Activated naive CD4-positive, alpha-beta T cell treated with anti-CD3 and anti-CD28 coated beads for 36 hours (primary cell): ENCODE measurements at places on chromosomes 13 and 19.

GRCh38 chr13:25171170-25171516, 945 bp downstream of the AMER2 start:
- H3K4me3 ChIP-seq, result peak overlapping the region; percentile 63
- no peaks in the 10 kb centered on the region for H3K36me3 ChIP-seq
- no peak for DNase-seq
- no peak overlapping the region for H3K27ac ChIP-seq

GRCh38 chr13:112710855-112711527, 21.2 kb downstream of the ATP11A start:
- DNase-seq, result no peak
- H3K36me3 ChIP-seq, result peaks cover 2% of the 10 kb centered on the region
- H3K4me1 ChIP-seq, result peaks cover 15% of the 10 kb centered on the region
- no peak overlapping the region for H3K4me3 ChIP-seq
- no peak overlapping the region for H3K27ac ChIP-seq

- H3K4me3 ChIP-seq, result no peak overlapping the region
- H3K4me1 ChIP-seq, result no peaks in the 10 kb centered on the region
- no peaks in the 10 kb centered on the region for H3K36me3 ChIP-seq
- no peak overlapping the region for H3K27ac ChIP-seq
- DNase-seq, result no peak
Observed at GRCh38 chr13:76213423-76213904, 577.3 kb downstream of the LMO7 start.

GRCh38 chr13:49517461-49517860, 21.7 kb downstream of the PHF11 start:
- H3K27me3 ChIP-seq, result no peaks in the 10 kb centered on the region
- DNase-seq, result no peak
- H3K4me3 ChIP-seq, result no peak overlapping the region
- peaks cover 33% of the 10 kb centered on the region for H3K36me3 ChIP-seq
- no peaks in the 10 kb centered on the region for H3K4me1 ChIP-seq
- H3K27ac ChIP-seq, result no peak overlapping the region

DNA sequence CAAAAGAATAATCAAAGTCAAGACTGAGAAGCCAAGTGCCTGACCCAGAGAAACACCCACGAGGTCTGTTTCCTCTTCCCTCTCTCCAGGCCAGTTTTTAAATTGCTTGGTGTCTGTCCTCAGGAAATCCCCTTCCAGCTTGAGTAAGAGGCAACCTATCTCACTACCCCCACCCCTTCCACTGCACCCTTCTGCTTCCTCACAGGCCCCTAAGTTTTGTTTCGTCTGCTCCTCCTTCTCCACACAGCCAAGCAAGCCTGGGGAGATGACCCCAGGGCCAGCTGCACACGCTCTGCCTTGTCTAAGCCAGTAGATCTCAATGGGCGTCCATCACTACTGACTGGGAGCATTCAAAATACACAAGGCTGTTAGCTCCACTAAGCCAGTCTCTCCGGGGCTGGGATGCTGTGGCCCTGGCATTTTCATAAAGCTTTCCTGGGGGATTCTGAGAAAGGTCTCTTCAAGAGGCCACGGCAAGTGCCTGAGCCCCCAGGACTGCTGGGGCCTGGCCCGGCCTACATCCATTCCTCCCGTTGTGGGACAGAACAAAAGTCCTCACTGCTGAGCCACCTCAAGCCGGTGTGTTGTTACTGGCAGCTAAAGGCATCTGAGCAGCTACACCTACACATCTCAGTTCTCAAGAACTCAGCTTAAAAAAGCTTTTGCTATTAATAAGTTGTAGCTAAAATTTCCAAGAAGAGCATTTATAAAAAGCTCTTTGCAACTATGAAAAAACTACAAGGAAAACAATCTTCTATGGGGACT, 14.9 kb upstream of the IL4I1 start:
- H3K27me3 ChIP-seq, result no peaks in the 10 kb centered on the region
- peaks cover 61% of the 10 kb centered on the region for H3K36me3 ChIP-seq
- peak; percentile 65 for DNase-seq
- H3K4me3 ChIP-seq, result peak overlapping the region; percentile 17
- peak overlapping the region; percentile 90 for H3K27ac ChIP-seq
- H3K4me1 ChIP-seq, result peaks cover 48% of the 10 kb centered on the region

DNA sequence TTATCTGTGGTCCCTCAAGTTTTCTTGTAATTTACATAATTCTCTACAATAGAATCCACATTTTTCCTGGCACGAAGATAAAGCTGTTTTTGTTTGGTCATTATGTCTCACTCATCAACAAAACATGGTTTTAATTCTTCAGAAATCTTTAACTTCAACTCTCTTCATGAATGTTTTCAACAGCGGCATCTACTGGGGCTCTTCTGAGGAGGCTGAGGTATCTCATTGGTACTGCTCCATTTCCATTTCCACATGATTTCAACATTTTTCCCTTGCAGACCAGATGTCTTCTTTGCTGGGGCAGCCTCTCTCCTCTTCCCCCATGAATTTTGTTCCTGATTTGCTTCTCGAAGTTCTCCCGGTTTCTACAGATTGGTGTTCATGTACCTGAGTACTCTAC, 5.8 kb upstream of the KBTBD7 start:
- no peaks in the 10 kb centered on the region for H3K27me3 ChIP-seq
- H3K4me1 ChIP-seq, result peaks cover 10% of the 10 kb centered on the region
- H3K4me3 ChIP-seq, result no peak overlapping the region
- DNase-seq, result no peak

DNA sequence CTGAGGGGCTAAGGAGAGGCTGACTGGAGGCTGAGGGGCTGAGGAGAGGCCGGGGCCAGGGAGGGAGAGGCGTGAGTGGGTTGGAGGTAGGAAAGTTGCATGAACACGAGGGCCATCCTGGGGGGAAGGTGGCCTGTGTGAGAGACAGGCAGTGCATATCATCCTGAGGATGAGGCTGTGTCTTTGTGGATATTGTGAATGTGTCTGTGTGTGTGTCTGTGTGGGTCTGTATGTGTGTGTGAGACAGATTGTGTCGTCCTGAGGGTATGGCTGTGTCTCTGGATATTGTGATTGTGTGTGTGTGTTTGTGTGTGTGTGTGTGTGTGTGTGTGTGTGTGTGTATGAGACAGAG, 422 bp downstream of the ZNF71 start:
- H3K36me3 ChIP-seq, result peaks cover 34% of the 10 kb centered on the region
- H3K27me3 ChIP-seq, result no peaks in the 10 kb centered on the region
- H3K4me3 ChIP-seq, result peak overlapping the region; percentile 92
- no peak for DNase-seq
- H3K4me1 ChIP-seq, result peaks cover 22% of the 10 kb centered on the region
- peak overlapping the region; percentile 52 for H3K27ac ChIP-seq

DNA sequence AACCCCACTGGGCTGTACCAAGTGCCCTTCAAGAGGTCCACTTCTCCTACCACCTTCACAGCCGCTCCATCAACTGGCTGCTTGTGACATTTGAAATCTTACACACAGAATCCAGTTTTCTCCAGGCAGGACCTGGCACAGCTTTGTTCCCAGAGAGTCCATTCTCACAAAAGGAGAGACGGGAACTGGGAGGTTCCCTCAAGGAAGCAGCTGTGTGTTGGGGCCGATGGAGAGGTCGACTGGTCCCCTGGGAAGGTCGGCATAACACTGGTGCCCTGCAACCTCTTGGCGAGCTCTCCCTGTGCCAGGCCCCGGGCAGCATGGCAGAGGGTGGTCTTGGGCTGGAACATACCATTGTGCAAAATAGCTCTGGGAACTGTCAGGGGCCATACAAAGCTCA, 21.5 kb downstream of the ELL start:
- H3K4me3 ChIP-seq, result no peak overlapping the region
- no peak for DNase-seq
- H3K36me3 ChIP-seq, result no peaks in the 10 kb centered on the region
- H3K27ac ChIP-seq, result no peak overlapping the region
- peaks cover 79% of the 10 kb centered on the region for H3K4me1 ChIP-seq

DNA sequence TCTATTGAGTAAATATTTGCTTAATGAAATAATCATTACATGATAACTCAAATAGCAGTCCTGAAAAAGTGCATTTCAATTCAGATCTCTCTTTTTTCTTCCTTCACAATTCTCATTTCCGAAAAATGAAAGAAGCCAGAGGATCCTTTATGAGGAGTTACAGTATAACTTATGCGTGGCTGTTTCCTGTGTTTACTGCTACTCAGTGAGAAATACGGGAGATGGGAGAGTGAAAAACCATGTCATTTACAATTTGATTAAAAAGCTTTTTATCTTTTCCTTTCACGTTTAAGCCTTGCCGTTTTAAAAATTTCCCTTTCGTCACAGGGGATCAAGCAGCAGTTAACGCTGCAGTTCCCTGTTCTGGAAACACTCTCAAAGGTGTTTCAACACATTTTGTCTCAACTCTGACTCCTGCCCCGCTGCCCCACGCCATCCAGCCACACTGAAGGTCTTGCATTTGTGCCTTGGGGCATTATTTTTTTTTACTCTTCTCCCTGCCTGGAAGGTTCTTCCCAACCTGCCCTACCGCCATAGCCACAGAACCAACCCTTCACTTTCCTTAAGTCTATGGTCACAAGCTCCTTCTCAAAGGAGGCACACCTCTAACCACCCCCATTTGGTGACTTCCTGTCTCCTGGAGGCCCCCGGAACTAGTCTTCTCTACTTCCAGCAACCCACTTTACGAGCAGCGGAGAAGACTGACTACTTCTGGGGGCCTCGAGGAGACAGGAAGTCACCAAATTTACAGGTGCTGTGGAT, 17.0 kb downstream of the KL start:
- peaks cover 7% of the 10 kb centered on the region for H3K4me1 ChIP-seq
- H3K4me3 ChIP-seq, result peak overlapping the region; percentile 74
- peak overlapping the region; percentile 87 for H3K27ac ChIP-seq
- peaks cover 1% of the 10 kb centered on the region for H3K27me3 ChIP-seq
- H3K36me3 ChIP-seq, result no peaks in the 10 kb centered on the region

DNA sequence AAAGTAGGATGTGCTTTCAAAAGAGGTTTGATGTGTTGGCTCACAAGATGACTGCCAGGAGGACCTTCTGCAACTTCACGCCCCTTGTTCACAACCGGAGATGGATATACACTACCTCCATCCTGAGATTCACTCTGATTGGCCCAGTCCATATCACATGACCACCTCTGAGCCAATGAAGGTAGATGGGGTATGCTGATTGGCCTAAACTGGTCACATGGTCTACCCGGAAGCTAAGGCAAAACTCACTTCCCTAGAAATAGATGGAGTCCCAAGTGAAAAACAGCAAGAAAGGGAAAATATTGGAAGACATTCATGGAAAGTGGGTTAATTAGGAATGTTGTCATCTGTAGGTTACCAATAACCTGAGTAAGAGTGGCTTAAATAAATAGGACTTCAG, 119.7 kb upstream of the MRI1 start:
- H3K4me1 ChIP-seq, result no peaks in the 10 kb centered on the region
- no peak for DNase-seq
- no peak overlapping the region for H3K4me3 ChIP-seq
- no peak overlapping the region for H3K27ac ChIP-seq
- H3K36me3 ChIP-seq, result no peaks in the 10 kb centered on the region

- peak overlapping the region; percentile 87 for H3K4me3 ChIP-seq
- no peak for DNase-seq
- peaks cover 33% of the 10 kb centered on the region for H3K36me3 ChIP-seq
- H3K27ac ChIP-seq, result no peak overlapping the region
- H3K27me3 ChIP-seq, result no peaks in the 10 kb centered on the region
Observed at GRCh38 chr19:52943134-52943883, 19.4 kb downstream of the ZNF816 start.

DNA sequence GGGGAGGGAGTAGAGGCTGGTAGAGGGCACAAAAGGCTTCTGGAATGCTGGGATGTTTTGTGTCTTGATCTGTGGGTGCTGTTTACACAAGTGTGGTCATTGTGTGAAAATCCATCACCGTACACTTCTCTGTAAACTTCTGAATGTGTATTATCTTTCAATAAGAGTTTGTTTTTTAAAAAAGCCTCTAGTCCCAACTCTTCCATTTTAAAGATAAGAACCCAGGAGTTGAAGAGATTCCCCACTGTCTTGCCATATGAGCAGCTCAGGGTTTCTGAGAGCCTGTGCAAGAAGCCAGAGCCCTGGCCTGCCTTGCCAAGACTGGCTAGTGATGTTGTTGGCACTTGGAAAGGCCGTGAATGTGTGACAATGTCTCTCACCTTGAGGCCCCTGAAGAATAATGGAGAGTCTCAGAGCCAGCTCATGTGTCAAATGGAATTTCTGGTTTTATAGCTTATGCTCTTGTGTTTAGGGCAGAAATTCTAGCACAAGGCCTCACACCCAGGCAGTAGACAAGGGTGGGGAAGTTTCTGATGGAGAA, 57.5 kb upstream of the NPAS1 start:
- H3K36me3 ChIP-seq, result no peaks in the 10 kb centered on the region
- H3K27ac ChIP-seq, result no peak overlapping the region
- peaks cover 19% of the 10 kb centered on the region for H3K4me1 ChIP-seq
- H3K4me3 ChIP-seq, result no peak overlapping the region
- no peaks in the 10 kb centered on the region for H3K27me3 ChIP-seq
- DNase-seq, result no peak

- no peaks in the 10 kb centered on the region for H3K27me3 ChIP-seq
- no peaks in the 10 kb centered on the region for H3K36me3 ChIP-seq
- no peak overlapping the region for H3K27ac ChIP-seq
- DNase-seq, result no peak
Observed at GRCh38 chr13:64579331-64579730, 2650.8 kb downstream of the PCDH9 start.

DNA sequence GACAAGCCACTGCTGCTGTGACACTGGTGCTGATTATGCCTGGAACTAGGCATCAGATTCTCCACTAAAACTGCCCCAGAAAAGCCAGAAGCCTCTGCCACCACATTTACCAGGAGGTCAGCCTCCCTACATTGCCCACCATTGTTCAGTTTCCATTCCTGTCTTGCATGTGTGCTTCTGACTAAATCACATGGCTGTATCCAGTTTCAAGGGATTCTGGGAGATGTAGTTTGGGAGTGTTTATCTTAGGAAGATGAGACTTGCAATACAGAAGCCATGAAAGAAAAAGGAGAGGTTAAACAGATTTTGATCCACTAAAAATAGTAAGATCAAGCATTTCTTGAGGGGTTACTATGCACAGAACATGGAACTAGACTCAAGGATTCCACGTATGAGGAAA, 40.7 kb upstream of the SERPINE3 start:
- H3K4me3 ChIP-seq, result no peak overlapping the region
- H3K27me3 ChIP-seq, result no peaks in the 10 kb centered on the region
- no peaks in the 10 kb centered on the region for H3K4me1 ChIP-seq
- DNase-seq, result no peak
- no peak overlapping the region for H3K27ac ChIP-seq

- H3K36me3 ChIP-seq, result peaks cover 23% of the 10 kb centered on the region
- H3K27ac ChIP-seq, result peak overlapping the region; percentile 56
- H3K27me3 ChIP-seq, result no peaks in the 10 kb centered on the region
- no peak overlapping the region for H3K4me3 ChIP-seq
Observed at GRCh38 chr13:98513837-98514236, 63.1 kb downstream of the STK24 start.

- H3K4me1 ChIP-seq, result no peaks in the 10 kb centered on the region
- no peak overlapping the region for H3K4me3 ChIP-seq
- H3K27ac ChIP-seq, result peak overlapping the region; percentile 38
- H3K27me3 ChIP-seq, result no peaks in the 10 kb centered on the region
Observed at GRCh38 chr19:23222998-23223652, 27.1 kb downstream of the ZNF724 start.

DNA sequence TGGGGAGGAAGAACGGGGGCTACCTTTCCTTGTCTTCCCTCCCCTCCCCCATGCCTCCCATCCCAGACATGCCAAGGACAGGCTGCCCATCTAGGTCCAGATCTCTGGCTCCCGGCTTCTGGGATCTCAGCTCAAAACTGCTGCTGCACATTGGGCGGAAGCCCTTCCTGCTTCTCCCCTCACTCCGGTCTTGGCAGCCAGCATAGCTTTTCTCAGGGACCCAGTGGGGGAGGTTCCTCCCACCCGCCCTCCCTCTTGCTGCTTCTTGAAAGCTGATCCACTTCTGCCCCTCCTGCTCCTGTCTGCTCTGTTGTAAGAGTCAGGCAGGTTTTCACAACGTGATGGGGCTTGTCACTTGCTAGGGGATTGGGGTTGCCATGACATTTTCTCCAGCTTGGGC, 21.7 kb upstream of the RNF17 start:
- no peak overlapping the region for H3K4me3 ChIP-seq
- DNase-seq, result no peak
- H3K4me1 ChIP-seq, result peaks cover 7% of the 10 kb centered on the region
- no peak overlapping the region for H3K27ac ChIP-seq
- H3K36me3 ChIP-seq, result no peaks in the 10 kb centered on the region
- H3K27me3 ChIP-seq, result peaks cover 20% of the 10 kb centered on the region
